ENCODE measurements at places on chromosomes 7 and 10.

DNA sequence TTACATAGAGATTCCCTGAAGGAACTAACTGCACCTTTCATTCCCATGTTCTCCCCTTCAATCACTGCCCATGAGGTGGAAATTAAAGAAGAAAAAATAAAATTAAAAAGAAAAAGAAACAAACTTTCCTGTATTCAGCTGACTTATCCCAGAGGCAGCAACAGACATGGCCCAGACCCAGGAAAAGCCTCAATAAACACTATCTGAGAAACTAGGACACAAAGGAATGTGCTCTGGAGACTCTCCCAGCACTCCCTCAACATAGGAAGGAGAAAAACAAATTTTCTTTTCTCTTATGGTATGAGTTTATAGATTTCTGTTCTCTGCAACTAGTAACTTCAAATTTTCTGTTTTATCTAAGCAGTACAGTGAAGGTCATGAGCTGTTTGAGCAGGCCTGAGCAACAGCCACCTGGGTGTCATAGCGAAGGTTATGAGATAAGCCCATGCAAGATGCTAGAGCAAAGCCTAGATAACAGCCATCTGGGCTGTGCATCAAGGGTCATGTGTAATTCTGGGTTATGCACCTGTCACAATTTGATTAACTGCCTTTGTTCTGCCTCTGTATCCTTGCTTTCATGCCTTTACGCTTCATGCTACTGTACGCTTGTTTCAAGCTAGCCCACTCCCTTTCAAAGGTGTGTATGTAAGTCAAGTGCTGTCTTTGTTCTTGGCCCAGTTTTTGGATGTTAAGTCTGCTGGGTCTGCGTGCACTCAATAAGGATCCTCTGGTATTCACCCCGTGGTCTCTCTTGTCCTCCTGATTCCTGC is 11.0 kb upstream of the OR6B1 start:
- DNase-seq = no peak

GRCh38 chr7:84226759-84227158 is 32.2 kb upstream of the SEMA3A start:
- no peak for DNase-seq

DNA sequence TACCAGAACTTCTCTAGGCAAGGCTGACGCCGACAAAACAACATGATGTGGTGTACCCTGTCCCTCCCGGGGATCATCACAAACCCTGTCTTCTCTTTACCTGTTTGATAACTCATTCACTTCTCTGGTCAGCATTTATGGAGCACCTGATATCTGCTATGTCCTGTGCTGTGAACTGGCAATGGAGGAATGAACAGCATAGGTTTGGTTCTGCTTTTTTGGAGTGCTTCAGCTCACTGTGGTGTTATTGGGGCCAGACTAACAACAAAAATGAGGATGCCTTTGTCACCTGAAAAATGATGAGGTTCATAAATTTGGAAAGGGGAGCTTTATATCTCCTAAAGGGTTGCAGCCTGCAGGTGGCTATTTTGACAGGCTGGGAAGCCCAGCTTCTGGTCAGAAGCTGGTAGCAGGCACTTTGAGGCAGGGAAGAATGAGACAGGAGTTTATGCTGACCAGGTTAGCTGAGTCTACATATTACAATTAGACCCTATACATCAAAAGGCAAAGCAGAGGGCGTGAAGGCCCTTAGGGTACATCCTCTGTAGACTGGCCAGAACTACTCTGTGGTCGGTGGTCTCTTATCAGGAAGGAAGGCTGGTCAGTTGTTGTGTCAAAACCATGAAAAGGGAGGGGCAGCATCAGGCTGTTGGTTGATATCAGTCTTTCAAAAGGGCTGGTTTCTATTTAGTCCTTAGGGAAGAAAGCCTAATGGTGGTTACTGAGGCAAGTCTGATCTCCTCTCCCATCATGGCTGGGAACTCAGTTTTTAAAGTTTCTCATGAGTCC is 42.3 kb downstream of the SH2D4B start:
- no peak for DNase-seq

- no peak for DNase-seq
Measured at GRCh38 chr10:127740596-127740995, 3.6 kb downstream of the FOXI2 start.

- no peak for DNase-seq
Measured at GRCh38 chr10:71638064-71638821, 81.3 kb downstream of the C10orf105 start.

DNA sequence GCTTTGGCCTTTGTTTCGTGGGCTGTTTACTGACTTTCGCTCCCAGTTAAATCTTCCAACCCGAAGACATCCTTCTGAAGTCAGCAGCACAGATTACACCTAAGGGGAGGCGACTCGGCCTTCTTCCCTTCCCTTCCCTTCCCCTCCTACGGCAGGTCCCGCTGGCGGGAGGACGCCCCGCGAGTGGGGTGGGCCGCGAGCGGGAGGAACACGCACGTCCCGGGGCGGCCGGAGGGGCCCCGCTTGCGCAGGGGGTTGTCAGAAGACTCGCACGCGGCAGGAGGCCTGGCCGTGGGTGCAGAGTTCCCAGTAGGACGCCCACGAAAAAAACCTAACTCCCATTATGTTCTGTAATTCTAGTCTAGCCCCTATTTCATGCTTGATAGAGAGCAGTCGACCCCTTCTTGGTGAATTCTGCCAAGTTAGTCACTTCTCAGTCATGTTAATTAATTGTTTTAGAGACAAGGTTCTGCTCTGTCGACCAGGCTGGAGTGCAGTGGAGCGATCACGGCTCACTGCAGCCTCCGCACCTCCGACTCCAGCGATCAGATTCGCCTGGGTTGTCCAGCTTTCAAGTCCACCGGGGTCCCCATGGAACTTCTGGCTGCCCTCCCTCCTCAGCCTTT is 19.2 kb upstream of the ZNF32 start:
- no peak for DNase-seq

DNA sequence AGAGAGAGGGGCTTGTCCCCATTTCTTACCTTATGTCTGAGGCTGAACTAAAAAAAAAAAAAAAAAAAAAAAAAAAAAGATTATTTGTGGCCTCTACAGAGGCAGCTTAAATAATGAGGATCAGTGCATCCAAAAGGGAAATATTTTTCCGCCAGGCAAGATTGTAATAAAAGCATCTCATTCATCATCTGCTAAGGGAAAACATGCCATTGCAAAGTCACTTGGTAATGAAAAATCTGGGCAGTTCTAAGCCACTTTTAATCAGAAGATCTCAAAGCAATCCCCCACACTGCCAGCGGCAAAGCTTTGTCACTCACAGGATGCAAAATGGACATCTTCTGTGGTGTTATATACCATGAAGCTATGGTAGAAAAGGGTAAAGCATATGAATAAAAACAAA is 3.8 kb downstream of the FAM107B start:
- no peak for DNase-seq

- no peak for DNase-seq
Measured at GRCh38 chr10:14282276-14282675, 48.4 kb downstream of the FRMD4A start.

Measured in central memory CD4-positive, alpha-beta T cell (primary cell).